ENCODE measurements at places on chromosomes 11 and 22. TPM values are rescaled to one million over a fixed set of nuclear protein-coding genes. Genes with fewer than 3 reads are reported as not detected.
A peak's percentile ranks its signal among the peaks of the same experiment; 100 is the strongest.

- DNase-seq, result no peak
These were observed 4.5 kb upstream of the PPP2R1B start for GRCh38 chr11:111770581-111771134.

GRCh38 chr11:101618709-101619108 lies 34.9 kb upstream of the TRPC6 start:
- no peak for DNase-seq

DNA sequence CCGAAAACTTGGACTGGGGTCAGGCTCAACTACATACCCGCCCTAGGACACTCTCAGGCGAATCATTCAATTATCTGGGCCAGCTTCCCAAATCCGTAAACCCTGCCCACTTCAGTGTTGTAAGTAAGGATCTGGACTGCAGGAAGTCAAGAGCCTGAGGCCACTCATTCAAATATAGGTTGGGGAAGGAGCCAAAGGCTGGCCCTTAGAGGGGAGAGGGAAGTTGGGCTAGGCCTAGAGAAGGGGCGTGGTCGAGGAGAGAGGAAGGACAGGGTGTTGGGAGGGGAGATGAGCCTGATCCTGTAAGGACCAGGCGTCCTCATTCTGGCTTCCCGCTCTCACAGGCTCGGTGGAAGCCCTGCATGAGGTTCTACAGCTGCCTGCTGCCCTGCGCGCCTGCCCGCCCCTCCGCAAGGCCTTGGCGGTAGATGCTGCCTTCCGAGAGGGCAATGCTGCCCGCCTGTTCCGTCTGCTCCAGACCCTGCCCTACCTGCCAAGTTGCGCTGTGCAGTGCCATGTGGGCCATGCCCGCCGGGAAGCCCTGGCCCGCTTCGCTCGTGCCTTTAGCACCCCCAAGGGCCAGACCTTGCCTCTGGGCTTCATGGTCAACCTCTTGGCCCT lies 3.0 kb downstream of the SAC3D1 start:
- no peak for DNase-seq

DNA sequence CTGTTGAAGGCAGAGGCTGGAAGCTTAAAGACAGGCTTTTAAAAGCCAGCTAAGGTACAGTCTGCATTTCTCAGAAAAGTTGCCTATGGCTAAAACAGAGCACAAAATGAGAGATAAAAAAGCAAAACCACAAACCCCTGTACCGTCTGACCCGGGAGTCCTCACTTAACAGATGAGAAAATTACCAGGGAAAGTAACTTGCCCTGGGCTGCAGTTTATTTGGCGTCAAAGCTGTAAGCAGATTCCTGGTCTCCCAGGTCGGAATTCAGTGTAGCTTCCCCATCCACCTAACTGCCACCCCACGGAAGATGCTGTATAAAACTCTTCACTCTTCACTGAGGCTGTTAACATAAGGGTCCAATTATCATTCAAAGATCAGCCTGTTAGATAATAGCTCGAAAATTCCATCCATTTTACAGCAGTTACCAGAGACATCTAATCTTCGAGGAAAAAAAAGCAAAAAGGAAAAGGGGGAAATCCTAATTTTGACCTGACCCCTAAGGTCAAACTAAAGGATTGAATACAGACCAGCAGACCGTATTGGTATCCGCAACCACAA lies 1.5 kb downstream of the TCF20 start:
- DNase-seq, result no peak

- no peak for DNase-seq
These were observed 117.3 kb downstream of the RASSF10 start for GRCh38 chr11:13126430-13126829.

DNA sequence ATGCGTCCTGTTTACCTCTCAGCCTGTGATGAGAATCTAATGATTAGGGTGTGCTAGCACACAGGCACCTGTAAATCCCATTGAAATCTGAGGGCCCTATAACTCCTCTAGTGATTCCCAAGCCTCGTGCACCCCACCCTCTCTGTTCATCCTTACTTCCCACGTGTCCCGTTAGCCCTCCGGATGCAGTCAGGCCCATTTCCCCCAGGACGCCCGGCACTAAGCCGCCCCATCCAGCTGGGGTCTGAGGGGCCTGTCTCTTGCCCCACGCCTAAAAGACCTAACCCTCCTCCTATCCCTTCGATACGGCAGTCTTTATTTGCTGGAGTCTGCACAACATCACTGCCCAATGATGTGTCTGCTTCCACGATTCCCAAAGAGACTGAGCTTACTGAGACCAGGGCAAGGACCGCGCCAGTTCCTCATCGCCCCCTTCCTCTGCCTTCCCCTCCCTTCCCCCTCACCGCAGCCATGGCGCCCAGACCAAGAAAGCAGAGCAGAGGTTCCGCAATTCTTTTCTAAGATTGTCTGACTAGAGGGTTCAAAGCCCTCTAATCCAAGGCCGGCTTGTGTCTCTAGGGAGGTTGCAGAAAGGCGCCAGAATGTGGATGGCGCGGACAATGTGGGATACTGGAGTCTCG lies 1.1 kb upstream of the FADS2 start:
- DNase-seq, result no peak

GRCh38 chr11:67270256-67271204 lies 4.3 kb downstream of the GRK2 start:
- peak; percentile 28 for DNase-seq

GRCh38 chr11:106939157-106939556 lies 79.1 kb downstream of the GUCY1A2 start:
- DNase-seq, result no peak

- DNase-seq, result no peak
These were observed 385.0 kb downstream of the CTTN start for GRCh38 chr11:70783356-70783755.

GRCh38 chr11:57493507-57494503 lies 21.7 kb downstream of the SLC43A1 start:
- peak; percentile 67 for DNase-seq

GRCh38 chr11:92253945-92254344 lies 29.3 kb downstream of the FAT3 start:
- no peak for DNase-seq

DNA sequence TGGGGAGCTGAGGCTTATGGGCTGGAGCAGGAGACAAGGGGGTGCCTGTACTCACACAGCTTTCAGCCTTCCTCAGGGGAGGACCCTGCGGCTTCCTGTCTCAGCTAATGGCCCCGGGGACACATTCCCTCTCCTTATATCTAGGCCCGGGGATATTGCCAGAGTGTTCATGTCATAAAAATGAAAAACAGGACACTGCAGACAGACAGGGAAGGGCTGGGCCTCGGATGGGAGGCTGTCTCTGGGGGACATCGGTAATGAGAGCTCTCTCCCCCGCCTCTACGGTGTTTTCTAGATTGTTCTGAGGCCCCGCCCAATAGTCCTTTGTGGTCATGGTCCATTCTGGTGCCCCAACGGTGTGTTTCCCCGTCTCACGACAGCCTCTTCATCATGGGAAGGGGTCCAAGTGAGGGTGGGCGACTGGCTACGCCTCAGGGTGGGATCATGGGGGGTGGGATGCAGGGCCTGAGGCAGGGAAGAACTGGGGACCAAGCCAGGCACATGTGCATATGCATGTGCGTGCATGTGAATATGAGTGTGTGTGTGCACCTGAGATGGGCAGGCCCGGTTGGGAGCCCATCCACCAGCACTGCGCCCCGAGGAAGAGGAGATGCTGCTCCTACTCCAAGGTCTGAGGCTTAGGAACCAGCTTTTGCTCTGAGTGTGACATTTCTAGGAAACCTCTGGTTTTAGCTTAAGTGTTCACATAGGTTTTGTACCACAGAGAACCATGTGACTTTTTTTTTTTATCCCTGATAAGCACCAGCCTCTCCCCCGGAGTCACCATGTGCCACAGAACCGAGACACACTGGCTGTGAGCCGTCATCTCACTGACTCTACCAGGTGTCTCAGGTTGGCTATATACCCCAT lies 5.3 kb downstream of the ARVCF start:
- DNase-seq, result no peak

GRCh38 chr22:41263704-41264103 lies 22.3 kb downstream of the RANGAP1 start:
- DNase-seq, result no peak

DNA sequence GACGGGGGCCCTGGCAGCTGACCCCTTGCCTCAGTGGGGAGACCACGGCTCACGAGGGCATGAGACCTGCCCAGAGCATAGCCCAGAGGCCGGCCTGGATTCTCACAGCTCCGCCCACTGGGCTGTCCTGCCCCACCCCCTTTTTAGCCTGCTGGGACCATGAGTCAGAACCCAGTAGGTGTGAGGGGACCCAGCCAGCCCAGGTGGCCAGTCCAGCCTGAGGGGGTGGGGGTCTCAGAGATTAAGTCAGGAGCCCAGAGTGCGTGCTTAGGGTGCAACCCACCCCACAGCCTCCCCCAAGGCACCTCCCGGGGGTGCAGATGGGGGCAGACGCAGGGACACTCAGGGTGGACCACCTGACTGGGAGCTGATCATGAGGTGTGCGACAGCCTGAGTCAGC lies 40.1 kb upstream of the PPARA start:
- DNase-seq, result no peak

The HBD gene
- not detected for total RNA-seq

The ART1 gene
- not detected for total RNA-seq

The OR5AK2 gene
- not detected for total RNA-seq

The C11orf42 gene
- not detected for total RNA-seq

The OR52I2 gene
- total RNA-seq, result not detected

The LRRC10B gene
- not detected for total RNA-seq

The PLEKHA7 gene
- 6.4 TPM for total RNA-seq

The BANF1 gene
- total RNA-seq, result 18.2 TPM

The GAL3ST1 gene
- 0.17 TPM for total RNA-seq

Measured in dermis blood vessel endothelial cell (primary cell).